ENCODE measurements at places on chromosomes 11 and 22. TPM values are rescaled to one million over a fixed set of nuclear protein-coding genes. Genes with fewer than 3 reads are reported as not detected.

- no peak for DNase-seq
Observed at GRCh38 chr11:57324154-57324885, 432 bp downstream of the TNKS1BP1 start.

DNA sequence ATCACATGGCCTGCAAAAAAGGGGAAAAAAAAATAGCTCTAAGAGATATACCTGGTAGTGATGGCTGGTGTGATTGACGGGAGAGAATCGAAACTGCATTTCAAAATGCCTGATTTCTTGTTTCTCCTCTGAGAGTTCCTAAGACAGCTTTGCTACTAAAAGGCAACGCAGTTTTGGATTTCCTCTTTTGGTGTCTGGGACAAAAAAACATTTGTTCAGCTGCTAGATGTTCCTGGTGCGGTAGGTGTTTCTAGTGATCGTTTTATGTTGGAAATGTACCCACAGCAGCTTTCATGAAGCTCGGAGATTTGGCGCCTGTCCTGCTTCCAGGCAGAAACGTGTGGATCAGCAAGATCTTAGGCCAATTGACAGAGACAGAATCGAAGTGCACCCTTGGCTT lies 18.1 kb downstream of the P2RX3 start:
- DNase-seq = no peak

- DNase-seq = no peak
Observed at GRCh38 chr22:17807578-17808410, 33.5 kb upstream of the BID start.

- no peak for DNase-seq
Observed at GRCh38 chr11:11577932-11578911, 43.6 kb downstream of the GALNT18 start.

KREMEN1 gene
- total RNA-seq = 10.1 TPM
